ENCODE measurements at places on chromosomes 12 and 14. TPM values are rescaled to one million over a fixed set of nuclear protein-coding genes. Genes with fewer than 3 reads are reported as not detected.

A2M gene
- 46.4 TPM for polyA plus RNA-seq

GRCh38 chr12:59403259-59403932, 192.4 kb upstream of the SLC16A7 start:
- no peak for DNase-seq

EPYC gene
- not detected for polyA plus RNA-seq

- DNase-seq: no peak
Observed at GRCh38 chr12:1924996-1925683, 6.7 kb upstream of the CACNA2D4 start.

DNA sequence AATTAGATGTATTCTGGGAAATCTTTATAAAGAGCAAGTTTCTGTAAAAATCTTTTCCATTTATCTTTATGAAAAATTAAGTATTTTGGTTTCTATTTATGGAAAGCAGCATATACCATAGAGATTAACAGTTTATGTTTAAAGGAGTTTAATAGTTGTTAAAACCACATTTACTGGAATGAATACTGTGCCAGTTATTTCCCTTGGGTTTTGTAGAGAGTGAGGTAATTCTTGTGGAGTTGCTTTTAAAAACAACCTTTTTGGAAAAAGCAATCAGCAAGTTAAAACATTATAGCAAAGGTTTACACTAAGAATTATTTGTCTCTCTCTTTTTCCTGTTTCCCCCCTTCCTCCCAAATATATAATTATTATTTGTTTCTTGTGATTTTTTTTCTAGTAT, 34.9 kb downstream of the AEBP2 start:
- no peak for DNase-seq

DNA sequence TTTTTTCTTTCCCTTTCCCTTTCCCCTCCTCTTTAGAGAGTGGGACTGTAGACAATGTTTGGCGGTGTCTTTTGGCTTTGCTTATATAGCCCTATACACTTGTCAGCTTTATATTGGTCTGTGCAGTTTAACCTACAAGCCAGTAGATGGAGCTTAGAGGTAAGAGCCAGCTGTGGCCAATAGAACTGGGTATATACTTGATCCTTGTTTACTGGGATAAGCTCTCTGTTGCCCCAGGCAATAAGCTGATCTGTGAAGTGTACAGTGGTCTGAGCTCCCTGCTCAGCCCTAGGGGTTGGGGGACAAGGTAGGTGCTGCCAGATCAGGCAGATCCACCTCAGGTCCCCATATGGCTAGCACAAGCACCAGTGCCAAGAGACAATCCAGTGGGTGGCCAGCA, 434.1 kb downstream of the NOVA1 start:
- no peak for DNase-seq

DNA sequence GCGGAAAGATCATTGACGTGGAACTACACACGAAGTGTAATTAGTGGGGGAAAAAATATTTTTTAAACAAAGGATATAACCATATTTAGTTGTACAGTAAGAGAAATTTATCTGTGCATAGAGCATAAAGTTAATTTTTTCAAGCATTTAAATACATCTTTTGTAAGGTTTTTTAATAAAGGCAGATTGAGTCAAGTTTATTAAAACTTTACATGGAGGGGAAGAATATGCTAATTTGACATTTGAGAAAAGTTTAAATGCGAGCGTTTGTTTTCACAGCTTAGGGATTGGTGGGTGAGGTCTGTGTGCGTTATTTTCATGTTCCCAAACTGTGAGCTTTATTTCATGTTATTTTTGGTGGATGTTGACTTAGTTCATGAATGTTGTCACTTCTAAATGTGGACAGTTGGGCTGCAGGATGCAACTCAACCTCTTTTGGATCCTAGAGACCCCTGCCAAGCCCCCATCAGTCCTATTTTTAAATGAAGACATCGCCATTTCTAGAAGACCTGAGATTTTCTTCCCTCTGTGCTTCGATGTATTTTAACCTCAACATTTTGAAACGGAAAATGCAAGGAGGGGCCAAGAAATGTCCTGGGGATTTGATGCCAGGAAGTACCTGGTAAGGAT, 32.3 kb downstream of the BRI3BP start:
- DNase-seq: no peak

- no peak for DNase-seq
Observed at GRCh38 chr12:117821480-117822175, 147.2 kb downstream of the KSR2 start.

PPFIA2 gene
- polyA plus RNA-seq: 0.25 TPM

MIP gene
- polyA plus RNA-seq: 0.13 TPM

DNA sequence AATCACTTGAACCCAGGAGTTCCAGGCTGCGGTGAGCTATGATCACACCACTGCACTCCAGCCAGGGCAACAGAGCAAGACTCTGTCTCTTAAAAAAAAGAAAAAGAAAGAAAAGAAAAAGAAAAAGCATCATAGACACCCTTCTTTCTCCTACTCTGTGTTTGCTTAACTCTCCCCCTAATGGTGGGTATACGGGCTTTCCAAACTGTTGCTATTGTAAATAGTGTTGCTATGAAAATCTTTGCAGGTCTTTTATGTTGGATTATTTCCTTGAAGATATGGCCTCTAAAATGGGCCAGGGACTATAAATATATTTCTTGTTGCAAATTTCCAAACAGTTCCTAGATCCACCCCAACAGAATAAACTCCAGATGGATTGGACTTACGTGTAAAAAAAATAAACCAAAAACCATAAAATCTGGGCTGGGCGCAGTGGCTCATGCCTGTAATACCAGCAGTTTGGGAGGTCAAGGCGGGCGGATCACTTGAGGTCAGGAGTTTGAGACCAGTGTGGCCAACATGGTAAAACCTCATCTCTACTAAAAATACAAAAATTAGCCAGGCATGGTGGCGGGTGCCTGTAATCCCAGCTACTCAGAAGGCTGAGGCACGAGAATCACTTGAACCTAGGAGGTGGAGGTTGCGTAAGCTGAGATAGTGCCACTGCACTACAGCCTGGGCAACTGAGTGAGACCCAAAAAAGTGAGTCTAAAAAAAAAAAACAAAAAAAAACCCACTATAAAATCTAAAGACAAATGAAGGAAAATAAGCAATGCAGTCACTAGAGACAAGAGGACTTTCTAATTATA, 25.9 kb downstream of the NFKBIA start:
- DNase-seq: no peak

GRCh38 chr12:107310621-107311020, 217.3 kb upstream of the CRY1 start:
- DNase-seq: no peak

KCNA5 gene
- polyA plus RNA-seq: 0.64 TPM

GRCh38 chr12:74489543-74489942, 48.1 kb upstream of the ATXN7L3B start:
- DNase-seq: no peak

DNA sequence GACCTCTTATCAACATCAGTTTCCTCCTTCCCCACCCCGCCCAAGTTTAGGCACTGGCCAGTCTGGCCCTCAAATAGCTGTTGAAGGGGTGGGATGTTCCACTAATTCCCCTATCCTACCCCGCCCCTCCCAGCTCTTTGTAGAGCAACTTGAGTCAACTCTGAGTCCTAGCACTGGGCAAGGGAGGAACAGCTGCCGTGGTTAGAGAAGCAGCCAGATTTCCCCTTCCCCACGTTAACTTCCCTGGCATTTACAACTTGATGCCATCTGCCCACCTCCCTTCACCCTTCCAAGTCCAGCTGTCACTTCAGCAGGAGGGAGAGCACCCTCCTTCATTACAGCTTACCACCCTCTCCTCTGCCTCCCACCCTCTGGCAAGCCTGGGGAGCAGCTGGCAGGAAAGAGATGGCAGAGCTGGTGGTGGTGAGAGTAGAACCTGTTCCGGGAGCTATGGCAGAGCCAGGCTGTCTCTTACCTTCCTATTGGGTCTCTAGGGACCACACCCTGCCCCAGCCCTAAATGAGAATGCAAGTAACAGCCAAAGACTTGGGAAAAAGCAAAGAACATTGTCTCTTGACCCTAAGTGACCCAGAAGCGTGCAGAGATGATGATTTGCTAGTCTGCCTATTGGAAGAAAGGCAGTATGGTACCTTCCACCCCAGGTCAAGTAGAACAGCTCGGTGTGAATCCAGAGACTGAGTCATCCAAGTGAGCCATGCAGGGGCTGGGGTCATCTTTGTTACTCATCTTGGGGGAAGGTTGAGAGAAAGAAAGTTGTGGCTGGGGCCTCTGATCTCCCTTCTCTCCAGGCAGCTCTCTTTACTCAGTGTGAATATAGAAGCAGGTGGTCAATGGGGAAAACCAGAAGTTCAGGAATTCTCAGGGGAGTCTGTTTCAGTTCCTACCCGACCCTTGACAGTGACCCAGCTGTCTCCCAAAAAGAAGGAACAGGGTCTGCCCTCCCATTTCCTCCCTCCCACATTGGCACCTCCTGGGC, 1.5 kb downstream of the BLOC1S1 start:
- peak; percentile 27 for DNase-seq

- no peak for DNase-seq
Observed at GRCh38 chr12:99948370-99948769, 36.4 kb downstream of the ANKS1B start.

HPD gene
- polyA plus RNA-seq: 0.67 TPM

- DNase-seq: no peak
Observed at GRCh38 chr14:104567141-104567956, 12.2 kb upstream of the C14orf180 start.

- no peak for DNase-seq
Observed at GRCh38 chr14:95346820-95347219, 27.1 kb upstream of the CLMN start.

DNA sequence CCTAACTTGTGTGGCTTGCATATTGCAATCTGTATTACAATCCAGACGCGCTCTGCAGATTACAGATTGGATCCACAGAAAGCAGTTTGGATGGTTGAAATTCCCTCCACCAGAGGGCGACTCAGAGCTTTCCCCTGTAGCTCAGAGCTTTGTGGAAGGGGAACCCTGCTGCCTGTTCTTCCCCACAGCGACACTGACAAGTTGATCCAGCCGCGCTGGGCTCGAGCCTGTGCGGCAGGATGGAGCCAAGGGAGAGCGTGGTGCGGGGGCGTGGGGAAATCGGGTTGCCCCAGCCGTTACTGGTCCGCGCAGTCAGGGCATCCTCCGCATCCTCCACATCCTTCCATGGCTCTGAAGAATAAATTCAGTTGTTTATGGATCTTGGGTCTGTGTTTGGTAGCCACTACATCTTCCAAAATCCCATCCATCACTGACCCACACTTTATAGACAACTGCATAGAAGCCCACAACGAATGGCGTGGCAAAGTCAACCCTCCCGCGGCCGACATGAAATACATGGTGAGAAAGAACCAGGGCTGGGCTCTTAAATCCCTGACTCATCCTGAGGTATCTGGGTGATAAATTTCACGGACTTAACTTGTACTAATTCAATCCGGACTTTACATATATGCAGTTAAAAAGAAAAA, at the start of gene GLIPR1L1:
Gene GLIPR1L1, plus strand, starts transcription at position 287 of the 647 bp plus-strand sequence. Its CDS starts 59 bp downstream, at position 346.
- DNase-seq: peak; percentile 81

- no peak for DNase-seq
Observed at GRCh38 chr12:67911789-67912188, 77.5 kb upstream of the IFNG-AS1 start.

DNA sequence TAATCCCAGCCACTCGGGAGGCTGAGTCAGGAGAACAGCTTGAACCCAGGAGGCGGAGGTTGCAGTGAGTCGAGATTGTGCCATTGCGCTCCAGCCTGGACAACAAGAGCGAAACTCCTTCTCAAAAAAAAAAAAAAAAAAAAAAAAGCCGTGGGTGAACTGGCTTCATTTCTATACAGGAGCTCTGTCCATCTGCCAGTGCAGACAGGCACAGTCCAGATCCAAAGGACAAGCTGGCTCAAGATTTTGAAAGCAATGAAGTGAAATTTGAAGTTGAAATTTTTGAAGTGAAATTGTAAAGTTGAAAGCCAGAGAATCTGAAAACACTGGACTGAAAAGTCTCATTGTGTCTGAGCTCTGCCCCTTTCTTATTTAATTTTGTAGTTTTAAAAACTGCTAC, 134.7 kb downstream of the CALM1 start:
- no peak for DNase-seq

GRCh38 chr12:30988646-30989286, 62.2 kb downstream of the TSPAN11 start:
- DNase-seq: no peak

ANKRD52 gene
- polyA plus RNA-seq: 33.6 TPM

- no peak for DNase-seq
Observed at GRCh38 chr14:74324931-74325361, 22.2 kb upstream of the ABCD4 start.

DNA sequence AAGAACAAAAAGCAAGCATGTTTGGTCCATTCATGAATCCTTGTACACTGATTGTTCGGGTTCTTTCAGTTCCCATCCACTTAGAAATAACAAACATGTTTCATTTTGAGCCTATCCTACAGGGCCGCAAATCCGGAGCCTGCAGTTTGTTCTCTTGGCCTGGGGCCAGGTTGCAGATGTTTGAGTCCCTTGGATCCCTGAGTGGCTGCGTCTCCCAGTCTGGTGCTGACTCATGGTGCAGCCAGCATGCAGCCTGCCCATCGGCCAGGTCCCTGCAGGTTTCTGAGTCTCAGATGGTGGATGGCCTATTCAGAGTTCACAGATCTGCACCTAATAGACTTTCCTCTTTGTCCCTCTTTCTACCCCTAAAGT, 1.9 kb upstream of the DYNC1H1 start:
- DNase-seq: peak; percentile 67

Data from psoas muscle (tissue), 8 donors.